ENCODE measurements at places on chromosomes 6 and 20. TPM values are rescaled to one million over a fixed set of nuclear protein-coding genes. Genes with fewer than 3 reads are reported as not detected.

HLA-DQB1 gene
- total RNA-seq = not detected

WFDC5 gene
- total RNA-seq = not detected

FOXF2 gene
- 17.2 TPM for total RNA-seq

EGFL8 gene
- 4.3 TPM for total RNA-seq

COL9A3 gene
- not detected for total RNA-seq

IYD gene
- not detected for total RNA-seq

GRCh38 chr6:23272536-23272935 lies 703.2 kb downstream of the HDGFL1 start:
- DNase-seq = no peak

- DNase-seq = no peak
Measured at GRCh38 chr20:34365765-34366213, 2.7 kb downstream of the ITCH start.

DNA sequence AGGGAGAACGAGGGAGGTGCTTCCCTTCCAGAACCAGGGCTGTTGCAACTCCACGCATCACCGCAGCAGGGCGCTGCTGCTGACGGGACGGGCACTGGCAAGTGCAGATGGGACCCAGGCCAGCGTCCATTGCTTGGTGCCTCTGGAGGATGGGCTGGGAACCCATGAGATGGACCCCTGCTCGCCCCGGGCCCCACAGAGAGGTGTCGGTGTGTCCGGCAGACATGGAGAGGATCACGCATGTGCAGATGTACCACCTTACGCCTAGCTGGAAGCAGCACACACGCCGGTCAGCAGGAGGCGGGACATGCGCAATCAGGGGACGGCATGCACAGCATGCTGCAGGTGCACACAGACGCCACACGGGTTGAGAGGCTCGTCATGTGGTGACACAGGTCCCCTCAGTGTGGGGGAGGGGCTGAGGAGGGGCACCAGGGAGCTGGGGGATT lies 5.7 kb downstream of the CABLES2 start:
- DNase-seq = no peak

DNA sequence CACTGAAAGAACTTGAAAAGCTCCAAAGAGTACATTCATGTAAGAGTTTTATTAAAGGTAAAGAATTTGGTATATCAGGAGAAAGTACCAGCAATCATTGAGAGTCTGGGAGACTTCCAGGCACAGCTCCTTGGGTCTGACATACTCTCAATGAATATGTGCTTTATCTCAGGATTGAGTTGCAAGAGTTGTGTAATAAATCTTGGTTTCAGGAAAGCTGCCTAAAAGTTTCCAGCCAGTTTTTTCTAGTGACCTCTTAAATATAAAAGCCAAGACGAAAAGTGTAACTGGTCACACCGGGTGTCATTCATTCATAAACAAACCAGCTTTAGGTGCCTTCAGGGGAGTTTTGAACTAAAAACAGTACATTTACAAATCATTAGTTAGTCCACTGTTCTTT lies 21.6 kb upstream of the GJA1 start:
- no peak for DNase-seq

DNA sequence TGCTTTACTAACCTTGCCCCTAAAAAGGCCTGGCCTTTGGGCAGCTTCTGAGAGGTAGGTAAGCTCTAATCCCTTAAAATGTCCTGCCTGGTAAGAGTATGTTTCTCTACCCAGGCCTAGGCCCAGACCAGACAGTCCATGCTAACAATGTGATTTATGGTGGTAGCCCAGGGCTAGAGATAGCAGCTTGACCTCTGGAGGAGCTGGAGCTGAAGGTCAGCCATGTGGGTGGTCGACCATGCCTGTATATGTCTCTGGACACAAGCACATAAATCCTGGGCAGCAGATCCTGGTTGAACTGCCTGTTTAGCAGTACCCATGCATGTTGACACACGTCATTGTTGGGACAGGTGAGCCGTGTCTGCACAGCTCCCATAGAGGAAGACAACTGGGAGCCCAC lies 62.1 kb upstream of the PHACTR1 start:
- DNase-seq = no peak

GRCh38 chr20:31877684-31878083 lies 7.2 kb downstream of the TTLL9 start:
- DNase-seq = no peak

- no peak for DNase-seq
Measured at GRCh38 chr6:11875325-11876109, 96.9 kb upstream of the ADTRP start.

GRCh38 chr6:19356692-19357091 lies 480.5 kb upstream of the ID4 start:
- DNase-seq = no peak

GRCh38 chr6:53673162-53673727 lies 7.7 kb upstream of the KLHL31 start:
- DNase-seq = peak; percentile 45

GRCh38 chr6:130794738-130795137 lies 32.5 kb upstream of the SMLR1 start:
- DNase-seq = no peak

DNA sequence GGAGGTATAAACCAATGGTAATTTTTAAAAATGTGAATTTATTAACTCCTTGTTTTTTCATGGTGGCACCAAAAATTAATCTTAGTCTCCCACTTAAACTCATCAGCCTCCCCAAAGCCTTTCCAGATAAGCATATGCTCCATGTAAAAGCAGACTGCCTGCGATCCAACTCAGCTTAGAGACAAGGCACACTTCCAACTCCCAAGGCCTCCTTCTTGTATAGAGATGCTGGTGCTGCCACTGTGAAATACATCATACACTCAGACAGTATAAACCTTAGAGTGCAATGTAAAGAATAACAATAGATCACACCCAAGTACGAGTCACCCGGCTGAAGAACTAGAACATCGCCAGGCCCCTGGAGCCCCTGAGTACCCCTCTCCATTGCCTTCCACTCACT lies 2.0 kb downstream of the ANKRD6 start:
- no peak for DNase-seq

GRCh38 chr6:11413728-11414127 lies 123.8 kb upstream of the TMEM170B start:
- peak; percentile 78 for DNase-seq

- DNase-seq = no peak
Measured at GRCh38 chr6:15586503-15586902, 76.3 kb downstream of the DTNBP1 start.

DNA sequence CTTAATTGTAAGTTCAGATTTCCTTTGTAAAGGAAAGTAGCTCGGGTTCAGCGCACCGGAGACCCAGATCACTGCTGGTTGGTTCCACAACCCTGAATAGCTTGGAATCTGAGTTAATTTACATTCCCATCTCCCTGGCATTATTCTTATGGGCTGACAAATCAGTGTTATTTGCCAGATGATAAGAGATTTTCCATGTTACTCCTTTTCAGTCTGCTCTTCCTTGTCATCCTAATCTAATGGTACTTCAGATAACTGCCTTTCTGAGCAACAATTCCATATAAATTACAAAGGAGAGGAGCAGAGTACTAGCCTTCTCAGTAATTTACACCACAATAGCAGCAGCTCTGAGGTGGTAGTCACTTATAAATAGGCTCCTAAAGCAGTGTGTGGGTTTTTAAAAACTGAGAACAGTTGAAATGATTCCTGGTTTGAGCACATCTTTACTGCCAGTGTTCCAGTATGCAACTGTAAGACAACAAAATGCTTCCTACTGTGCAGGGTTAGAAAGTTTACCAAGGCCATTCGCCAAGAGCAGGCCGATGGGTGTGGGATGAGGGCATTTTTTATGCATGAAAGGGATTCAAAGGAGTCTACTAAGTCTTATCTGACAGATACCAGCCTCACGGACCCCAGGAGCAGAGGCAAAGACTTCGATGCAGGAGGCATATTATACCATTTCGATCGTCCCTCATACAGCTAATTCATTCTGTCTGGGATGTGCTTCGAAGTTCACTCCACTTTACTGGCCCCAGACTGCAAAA lies 89.7 kb downstream of the NDUFAF5 start:
- DNase-seq = no peak

Measured in HFFc6 (cell line).